ENCODE measurements at places on chromosomes 6 and 20. TPM values are rescaled to one million over a fixed set of nuclear protein-coding genes. Genes with fewer than 3 reads are reported as not detected.

GRCh38 chr6:35165630-35166071 lies 24.5 kb upstream of the TCP11 start:
- no peak overlapping the region for H3K4me3 ChIP-seq
- no peaks in the 10 kb centered on the region for H3K27me3 ChIP-seq
- H3K36me3 ChIP-seq: no peaks in the 10 kb centered on the region
- DNase-seq: no peak
- H3K4me1 ChIP-seq: peaks cover 21% of the 10 kb centered on the region

The MROH8 gene
- 3.6 TPM for polyA plus RNA-seq

- no peaks in the 10 kb centered on the region for H3K27me3 ChIP-seq
- DNase-seq: peak; percentile 53
- H3K4me1 ChIP-seq: peaks cover 14% of the 10 kb centered on the region
- H3K36me3 ChIP-seq: peaks cover 69% of the 10 kb centered on the region
Measured at GRCh38 chr20:47249913-47250312, 106.6 kb downstream of the ZMYND8 start.

DNA sequence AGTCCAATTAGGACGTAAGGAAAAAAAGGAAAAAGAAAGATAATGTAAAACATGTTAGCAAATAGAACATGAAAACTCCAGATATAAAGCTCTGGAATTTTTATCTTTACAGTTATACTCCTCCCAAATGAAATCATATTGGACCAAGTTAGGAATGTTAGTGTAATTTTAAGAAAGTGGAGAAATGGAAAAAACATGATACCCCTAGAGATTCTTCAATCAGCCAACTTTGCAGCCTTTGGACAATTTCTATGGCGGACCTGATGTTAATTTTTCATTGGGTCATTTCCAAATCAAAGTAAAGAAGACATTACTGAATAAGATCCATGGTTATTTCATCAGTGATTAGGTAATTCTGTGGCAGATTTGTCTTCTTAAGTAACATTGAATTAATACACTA lies 748.7 kb downstream of the RFPL4B start:
- no peaks in the 10 kb centered on the region for H3K4me1 ChIP-seq
- no peaks in the 10 kb centered on the region for H3K27me3 ChIP-seq
- H3K27ac ChIP-seq: no peak overlapping the region
- DNase-seq: no peak
- H3K36me3 ChIP-seq: no peaks in the 10 kb centered on the region

DNA sequence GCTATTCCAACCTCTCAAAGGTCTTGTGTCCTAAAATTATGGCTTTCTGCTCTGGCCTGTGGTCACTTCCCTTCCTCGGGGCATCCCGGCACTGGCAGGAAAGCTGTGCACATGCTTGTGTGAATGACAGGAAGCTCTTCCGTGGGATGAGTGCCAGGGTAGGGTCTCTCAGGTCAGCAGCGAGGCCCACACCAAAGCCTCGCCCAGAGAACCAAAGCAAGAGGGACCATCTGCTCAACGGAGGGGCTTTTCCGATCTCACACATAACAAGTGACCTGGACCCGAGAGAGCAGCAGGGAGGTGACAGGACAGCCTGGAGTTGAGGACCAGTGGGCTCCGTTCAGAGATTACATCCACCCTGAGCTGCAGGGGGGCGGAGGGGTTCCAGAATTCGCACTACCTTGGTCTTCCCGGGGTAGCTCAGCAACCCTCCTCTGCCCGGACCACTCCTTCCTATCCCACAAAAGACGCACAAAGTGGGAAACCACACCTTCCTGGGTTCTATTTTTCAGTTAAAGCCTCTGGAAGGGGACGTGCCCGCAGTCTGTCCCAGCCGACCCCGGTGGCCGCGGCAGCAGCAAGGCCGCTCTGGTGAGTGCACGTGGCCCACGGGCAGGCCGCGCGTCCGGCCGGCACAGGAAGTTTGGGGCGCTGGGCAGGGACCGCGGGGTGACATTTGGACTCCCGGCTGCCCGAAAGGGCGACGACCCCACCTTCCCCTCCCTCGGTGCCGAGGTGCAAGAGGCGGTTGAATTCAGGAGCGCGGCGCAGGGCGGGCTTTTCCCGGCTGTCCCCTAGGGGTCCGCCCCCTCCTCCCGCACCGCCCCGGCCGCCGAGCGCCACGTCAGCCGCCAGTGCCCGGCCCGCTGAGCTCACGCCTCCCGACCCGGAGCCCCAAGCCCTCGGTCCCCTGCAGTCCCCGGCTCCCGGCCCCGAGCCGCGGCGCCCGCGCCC lies 988 bp downstream of the TXNDC5 start:
- peak overlapping the region; percentile 58 for H3K4me3 ChIP-seq
- H3K27me3 ChIP-seq: peaks cover 24% of the 10 kb centered on the region
- H3K36me3 ChIP-seq: peaks cover 4% of the 10 kb centered on the region
- no peaks in the 10 kb centered on the region for H3K4me1 ChIP-seq
- H3K27ac ChIP-seq: peak overlapping the region; percentile 24
- DNase-seq: peak; percentile 36

- H3K36me3 ChIP-seq: no peaks in the 10 kb centered on the region
- H3K27ac ChIP-seq: no peak overlapping the region
- DNase-seq: no peak
- no peaks in the 10 kb centered on the region for H3K27me3 ChIP-seq
- H3K4me1 ChIP-seq: no peaks in the 10 kb centered on the region
- H3K4me3 ChIP-seq: no peak overlapping the region
Measured at GRCh38 chr6:148590883-148591282, 155.9 kb upstream of the UST start.

The TULP4 gene
- 25.8 TPM for polyA plus RNA-seq

- DNase-seq: no peak
- no peak overlapping the region for H3K4me3 ChIP-seq
- no peaks in the 10 kb centered on the region for H3K36me3 ChIP-seq
- H3K4me1 ChIP-seq: peaks cover 2% of the 10 kb centered on the region
Measured at GRCh38 chr20:63099456-63100173, 92.9 kb upstream of the BHLHE23 start.

DNA sequence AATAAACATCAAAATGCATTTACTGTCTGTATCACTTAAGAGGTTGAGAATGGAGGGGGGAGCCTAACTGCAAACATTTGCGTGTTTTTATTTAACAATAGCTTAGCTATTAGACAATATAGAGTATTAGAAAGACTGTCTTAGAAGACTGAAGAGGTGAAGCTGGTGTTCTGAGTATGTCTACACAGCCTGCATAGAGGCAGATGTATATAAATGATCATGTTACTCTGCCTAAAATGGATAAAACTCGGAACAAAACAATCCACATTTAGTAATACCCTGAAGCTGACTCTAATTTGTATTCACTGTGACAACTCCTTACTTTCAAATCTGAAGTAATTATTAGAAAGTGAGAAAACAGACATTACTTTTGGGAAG lies 181.9 kb downstream of the GMPR start:
- H3K4me1 ChIP-seq: peaks cover 13% of the 10 kb centered on the region
- no peak overlapping the region for H3K4me3 ChIP-seq
- no peaks in the 10 kb centered on the region for H3K27me3 ChIP-seq
- no peak for DNase-seq

DNA sequence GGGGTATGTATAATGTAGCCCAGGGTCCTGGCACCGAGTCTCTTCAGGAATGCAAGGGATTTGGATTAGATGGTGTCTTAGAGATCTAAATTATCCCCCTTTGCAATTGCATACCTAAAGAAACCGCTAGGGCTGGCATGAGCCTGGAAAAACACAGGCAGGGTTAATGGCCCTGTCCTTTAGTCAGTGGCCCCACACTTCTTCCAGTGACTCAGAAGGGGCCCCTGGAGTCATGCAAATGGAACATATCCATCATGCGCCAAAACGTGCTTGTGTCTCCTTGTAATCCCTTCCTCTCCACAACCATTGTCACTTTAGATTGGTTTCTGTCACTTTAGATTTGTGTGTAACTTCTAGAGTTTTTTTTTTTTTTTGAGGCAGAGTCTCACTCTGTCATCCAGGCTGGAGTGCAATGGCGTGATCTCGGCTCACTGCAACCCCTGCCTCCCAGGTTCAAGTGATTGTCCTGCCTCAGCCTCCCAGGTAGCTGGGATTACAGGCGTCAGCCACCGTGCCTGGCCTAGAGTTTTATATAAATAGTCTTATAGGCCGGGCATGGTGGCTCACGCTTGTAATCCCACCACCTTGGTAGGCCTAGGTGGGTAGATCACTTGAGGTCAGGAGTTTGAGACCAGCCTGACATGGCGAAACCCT lies 8.7 kb upstream of the MYBL2 start:
- H3K4me1 ChIP-seq: peaks cover 18% of the 10 kb centered on the region
- peak overlapping the region; percentile 70 for H3K4me3 ChIP-seq
- DNase-seq: peak; percentile 48
- H3K36me3 ChIP-seq: no peaks in the 10 kb centered on the region
- no peaks in the 10 kb centered on the region for H3K27me3 ChIP-seq
